Skin of body (tissue), 3 donors: ENCODE measurements at places on chromosomes 11 and 22. TPM values are rescaled to one million over a fixed set of nuclear protein-coding genes. Genes with fewer than 3 reads are reported as not detected.

The NNMT gene
- total RNA-seq, result 26.7 TPM

GRCh38 chr22:21818487-21819182 is 48.8 kb downstream of the MAPK1 start:
- no peak for DNase-seq

- DNase-seq, result no peak
These were observed 261.2 kb upstream of the UBASH3B start for GRCh38 chr11:122394313-122394712.

The C11orf42 gene
- total RNA-seq, result not detected

DNA sequence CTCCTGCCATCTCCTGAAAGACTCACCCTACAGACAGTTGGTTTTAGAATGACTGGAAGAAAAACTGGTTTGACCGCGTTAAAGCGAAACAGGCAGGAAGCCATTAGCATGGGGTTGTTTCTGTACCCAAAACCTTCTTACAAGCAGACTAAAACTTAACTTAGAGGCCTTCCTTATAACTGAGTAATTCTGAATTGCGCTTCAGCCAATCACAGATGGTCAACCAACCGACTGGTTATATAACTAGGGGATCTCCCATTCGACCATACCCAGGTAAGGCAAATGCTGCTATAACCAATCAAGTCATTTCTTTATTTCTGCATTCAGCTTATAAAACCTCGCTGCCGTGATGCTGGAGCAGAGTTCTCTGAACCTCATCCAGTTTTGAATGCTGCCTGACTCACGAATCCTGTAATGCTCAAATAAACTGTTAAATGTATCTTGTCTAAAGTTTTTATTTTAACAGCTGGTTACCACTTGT is 87.8 kb upstream of the DRD2 start:
- DNase-seq, result peak; percentile 9

GRCh38 chr11:35911616-35912165 is 32.2 kb upstream of the LDLRAD3 start:
- no peak for DNase-seq

The NCAM1 gene
- total RNA-seq, result 26.8 TPM

The F2 gene
- total RNA-seq, result not detected

The SYT12 gene
- 1.3 TPM for total RNA-seq

DNA sequence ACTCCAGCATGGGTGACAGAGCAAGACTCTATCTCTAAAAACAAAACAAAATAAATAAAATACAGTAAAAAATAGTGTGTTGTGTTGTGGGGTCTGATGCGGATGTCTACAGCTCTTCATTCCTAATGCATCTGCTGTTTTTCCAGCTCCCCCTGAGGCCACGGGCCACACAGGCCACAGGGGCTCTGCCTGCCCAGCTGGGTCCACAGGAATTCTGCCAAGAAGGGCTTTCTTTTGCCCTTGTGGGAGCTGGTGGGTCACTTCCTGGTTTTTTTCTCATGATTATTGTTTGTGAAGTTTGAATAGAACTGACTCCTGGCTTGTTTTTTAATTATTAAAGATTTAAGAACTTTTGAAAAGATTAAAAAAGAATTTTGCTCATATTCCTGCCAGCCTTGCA is 67.4 kb upstream of the CLDN5 start:
- DNase-seq, result no peak

GRCh38 chr11:33941637-33942160 is 49.8 kb upstream of the LMO2 start:
- DNase-seq, result no peak

The GSTT2B gene
- 0.89 TPM for total RNA-seq

- no peak for DNase-seq
These were observed 61.8 kb downstream of the MCHR1 start for GRCh38 chr22:40741116-40741515.

DNA sequence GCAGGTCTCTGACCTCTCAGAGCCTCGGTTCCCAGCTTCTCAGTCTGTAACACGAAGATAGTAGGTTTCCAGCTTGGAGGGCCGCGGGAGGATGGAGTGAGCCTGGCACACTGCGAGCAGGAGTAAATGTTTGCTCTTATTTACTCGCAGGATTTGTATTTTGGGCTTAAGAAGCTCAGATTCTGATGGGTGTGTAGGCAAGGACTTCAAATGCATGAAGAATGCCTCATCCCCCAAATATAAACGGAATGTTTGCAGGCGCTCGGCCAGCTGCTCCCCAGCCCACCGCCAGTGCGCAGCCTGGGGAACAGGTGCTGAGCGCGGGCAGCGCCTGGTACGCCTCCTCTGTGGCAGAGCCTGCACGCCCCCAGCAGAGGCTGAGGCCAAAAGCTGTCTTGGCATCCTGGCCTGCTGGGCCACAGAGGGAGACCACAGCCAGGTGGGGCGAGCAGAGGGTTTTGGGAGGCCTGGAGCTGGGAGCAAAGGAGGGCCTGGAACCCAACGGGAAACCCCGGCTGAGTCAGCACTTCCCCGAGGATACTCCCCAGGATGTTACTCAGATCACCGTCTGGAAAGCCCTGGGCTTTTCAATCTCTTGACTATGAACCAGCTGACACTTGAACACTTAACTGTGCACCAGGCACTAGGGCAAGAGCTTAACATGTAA is 9.4 kb downstream of the EHD1 start:
- peak; percentile 16 for DNase-seq

The C11orf16 gene
- not detected for total RNA-seq

DNA sequence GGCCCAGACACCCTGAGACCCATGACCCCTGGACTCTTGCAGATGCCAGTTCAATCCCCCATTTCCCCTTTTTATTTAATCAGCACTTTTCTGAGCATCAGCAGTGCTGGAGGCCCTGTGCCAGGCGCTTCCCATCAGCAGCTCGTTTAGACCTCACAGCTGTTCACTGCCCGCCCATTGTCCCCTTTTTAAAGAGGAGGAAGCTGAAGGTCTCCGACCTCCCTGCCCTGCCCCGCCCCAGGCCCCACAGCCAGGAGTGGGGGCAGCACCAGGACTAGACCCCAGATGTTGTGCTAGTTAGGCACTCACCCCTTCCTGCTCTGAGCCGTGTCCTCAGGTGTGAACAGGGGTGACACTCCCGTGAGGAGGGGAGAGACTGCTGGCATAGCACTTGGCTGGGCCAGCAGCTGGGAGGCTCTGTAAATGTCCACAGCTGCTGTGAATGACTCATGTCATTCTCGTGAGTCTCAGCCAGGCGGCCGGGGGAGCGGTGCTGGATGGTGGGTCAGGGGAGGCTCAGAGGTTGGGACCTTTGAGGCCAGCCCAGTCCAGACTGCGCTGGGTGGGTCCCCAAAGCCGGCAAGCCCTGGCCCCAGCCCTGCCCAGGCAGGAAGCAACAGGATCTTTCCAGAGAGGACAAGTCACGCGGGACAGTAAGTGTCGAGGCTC is 19.9 kb downstream of the EMID1 start:
- no peak for DNase-seq

DNA sequence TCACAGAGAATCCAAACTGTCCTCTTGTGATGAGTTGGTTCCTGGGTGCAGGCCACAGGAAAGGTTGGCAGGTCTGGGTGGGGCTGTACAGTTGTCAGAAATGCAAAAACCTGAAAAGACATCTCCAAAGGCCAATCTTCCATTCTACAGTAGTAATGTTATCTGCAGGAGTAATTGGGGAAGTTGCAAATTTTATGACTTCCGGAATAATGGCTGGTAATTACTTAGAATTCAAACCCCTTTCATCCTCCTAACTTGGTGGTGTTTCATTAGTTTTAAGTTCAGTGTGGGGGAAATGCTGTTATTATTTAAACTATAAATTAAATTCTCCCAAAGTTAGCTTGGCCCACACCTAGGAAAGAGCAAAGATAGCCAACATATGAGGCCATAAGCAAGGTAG is 64.7 kb upstream of the FAT3 start:
- no peak for DNase-seq

DNA sequence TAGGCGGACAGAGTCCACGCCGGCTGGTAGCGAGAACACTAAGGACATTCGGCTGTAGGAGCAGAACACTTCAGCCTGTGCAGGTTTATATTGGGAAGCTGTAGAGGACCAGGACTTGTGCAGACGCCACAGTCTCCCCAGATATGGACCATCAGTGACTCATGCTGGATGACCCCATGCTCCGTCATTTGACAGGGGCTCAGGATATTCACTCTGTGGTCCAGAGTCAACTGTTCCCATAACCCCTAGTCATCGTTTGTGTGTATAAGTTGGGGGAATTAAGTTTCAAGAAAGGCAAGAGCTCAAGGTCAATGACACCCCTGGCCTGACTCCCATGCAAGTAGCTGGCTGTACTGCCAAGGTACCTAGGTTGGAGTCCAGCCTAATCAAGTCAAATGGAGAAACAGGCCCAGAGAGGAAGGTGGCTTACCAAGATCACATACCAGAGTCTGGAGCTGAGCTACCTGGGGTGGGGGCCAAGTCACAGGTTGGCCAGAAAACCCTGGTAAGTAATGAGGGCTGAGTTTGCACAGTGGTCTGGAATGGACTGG is 17.2 kb downstream of the P2RY2 start:
- DNase-seq, result no peak

DNA sequence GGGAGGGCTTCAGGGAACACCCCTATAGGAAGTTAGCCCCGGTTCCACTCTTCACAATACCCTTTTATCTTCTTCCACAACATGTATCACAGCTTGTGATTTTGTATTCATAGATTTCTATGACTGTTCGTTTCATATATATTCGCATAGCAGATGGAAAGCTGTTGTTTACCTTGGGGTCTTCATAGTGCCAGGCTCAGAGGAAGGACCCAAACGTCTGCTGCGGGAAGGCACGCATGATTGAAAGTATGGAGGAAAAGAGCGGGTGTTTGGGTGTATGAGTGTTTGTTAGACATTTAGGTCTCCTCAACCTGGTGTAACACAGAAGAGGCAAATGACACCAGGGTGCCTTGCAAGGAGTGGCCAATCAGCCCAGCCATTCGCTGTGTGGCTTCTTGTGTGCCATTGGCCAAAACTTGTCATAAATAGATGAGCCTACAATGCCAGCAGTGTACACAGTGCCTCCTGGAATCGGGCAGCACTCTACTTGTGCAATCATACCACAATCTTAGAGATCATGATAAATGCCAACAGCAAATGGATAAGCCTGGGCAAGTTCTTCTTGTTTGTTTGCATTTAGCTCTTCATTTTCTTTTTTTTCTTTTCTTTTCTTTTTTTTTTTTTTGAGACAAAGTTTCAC is 10.9 kb upstream of the ADA2 start:
- DNase-seq, result no peak

- DNase-seq, result no peak
These were observed 12.5 kb downstream of the EIF4G2 start for GRCh38 chr11:10796191-10796590.

The PIH1D2 gene
- 1.4 TPM for total RNA-seq

The CASP1 gene
- total RNA-seq, result 57.9 TPM

The METTL15 gene
- total RNA-seq, result 22.9 TPM

- peak; percentile 75 for DNase-seq
These were observed 13.9 kb upstream of the TP53AIP1 start for GRCh38 chr11:128956401-128957201.

DNA sequence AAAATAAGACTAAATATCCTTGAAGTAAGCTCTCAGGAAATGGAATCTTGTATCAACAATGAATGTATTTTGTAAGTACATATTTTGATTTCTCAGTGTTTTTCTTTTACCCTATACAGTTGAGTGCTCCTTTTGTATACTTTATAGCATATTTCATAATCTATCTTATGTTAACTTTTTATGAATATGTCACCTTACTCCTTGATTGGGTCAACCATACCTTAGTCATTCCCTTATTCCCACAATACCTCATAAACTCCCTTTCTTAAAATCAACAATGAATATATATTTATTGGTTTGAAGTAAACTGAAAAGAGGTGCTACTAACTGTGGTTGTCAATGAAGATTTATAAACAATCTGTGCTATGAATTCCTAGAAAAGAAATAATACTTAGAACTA is 686.2 kb downstream of the METTL15 start:
- DNase-seq, result no peak

The INS gene
- total RNA-seq, result not detected

The SPTBN2 gene
- total RNA-seq, result 73.2 TPM

The RCOR2 gene
- total RNA-seq, result 2.1 TPM

DNA sequence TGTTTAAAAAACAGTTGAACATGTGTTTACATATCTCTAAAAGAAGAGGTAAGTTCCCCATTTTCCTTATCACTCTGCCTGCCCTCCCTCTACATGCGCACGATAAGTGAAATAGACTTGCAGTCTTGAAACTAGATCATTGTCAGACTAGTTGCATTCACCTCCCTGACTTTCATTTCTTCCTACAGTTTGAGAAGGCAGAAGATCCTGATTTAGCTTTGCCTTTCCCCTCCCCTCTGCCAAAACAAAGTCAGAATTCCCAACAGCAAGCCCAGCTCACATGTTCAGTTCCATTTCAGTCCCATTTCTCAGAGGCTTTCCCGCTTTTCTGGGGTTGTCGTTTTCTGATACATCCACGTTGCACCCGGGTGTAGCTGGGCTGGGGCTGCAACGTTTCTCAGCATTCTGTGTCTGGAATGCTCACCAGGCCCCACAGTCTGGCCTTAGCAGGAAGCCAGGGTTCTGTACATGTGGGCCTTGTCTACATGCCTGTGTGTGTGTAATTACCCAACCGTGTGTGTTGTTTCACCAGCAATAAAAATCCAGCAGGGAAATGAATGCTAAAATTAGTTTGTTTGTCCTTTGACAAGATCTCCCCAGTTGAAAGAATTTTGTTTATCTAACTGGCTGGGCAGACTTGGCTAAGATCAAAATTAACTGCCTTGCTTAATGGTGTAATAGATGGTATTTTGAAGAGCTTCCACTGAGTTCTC is 179.2 kb downstream of the DBX1 start:
- no peak for DNase-seq

DNA sequence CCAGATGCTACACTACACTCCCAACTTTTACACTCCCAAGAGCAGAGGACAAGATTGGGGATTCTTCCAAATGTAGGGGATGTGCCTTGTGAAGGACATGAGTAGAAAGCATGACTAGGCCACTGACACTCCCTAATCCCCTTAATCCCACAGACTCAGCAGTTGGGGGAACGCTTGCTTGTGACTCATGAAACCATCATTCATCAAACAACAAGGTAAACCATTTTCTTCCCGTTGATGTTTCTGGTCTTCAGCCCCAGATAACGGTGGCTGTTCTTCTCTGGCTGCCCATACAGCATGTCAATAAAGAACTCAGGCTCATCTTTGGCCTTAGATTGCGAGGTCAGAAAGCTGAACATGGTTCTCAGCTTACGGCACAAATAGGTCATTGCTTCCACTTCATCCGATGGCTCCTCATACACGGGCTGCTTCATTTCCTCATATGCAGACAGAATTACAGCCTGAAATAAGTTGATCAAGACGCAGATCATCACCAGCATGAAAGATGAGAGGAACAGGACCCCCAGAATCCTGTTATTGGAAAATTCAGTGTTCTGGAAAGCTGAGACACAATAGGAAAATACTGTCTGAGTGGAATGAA is 6.4 kb upstream of the CDPF1 start:
- no peak for DNase-seq

- no peak for DNase-seq
These were observed 45.0 kb downstream of the IGLL1 start for GRCh38 chr22:23534851-23535717.

The UPK3A gene
- total RNA-seq, result not detected

The LRRC74B gene
- 0.20 TPM for total RNA-seq

- no peak for DNase-seq
These were observed 117.1 kb downstream of the MRTFA start for GRCh38 chr22:40519284-40519947.
